ENCODE measurements at places on chromosomes 4 and X. TPM values are rescaled to one million over a fixed set of nuclear protein-coding genes. Genes with fewer than 3 reads are reported as not detected.

EDA2R gene
- total RNA-seq, result 1.7 TPM

RAB9B gene
- 35.8 TPM for total RNA-seq

NAA11 gene
- not detected for total RNA-seq

STEEP1 gene
- 39.8 TPM for total RNA-seq

NXF3 gene
- not detected for total RNA-seq

VCX gene
- total RNA-seq, result not detected

N4BP2 gene
- 25.6 TPM for total RNA-seq

PCYT1B gene
- 13.0 TPM for total RNA-seq

DYNLT3 gene
- total RNA-seq, result 36.6 TPM

SUPT20HL1 gene
- not detected for total RNA-seq

OPHN1 gene
- total RNA-seq, result 52.6 TPM

HS3ST1 gene
- 4.8 TPM for total RNA-seq

TRPC5OS gene
- 0.06 TPM for total RNA-seq

SH3D19 gene
- 40.6 TPM for total RNA-seq

RTL9 gene
- 1.2 TPM for total RNA-seq

PLP1 gene
- 2,816 TPM for total RNA-seq

ENPEP gene
- 5.0 TPM for total RNA-seq

PHKA2 gene
- total RNA-seq, result 16.8 TPM

SERTM2 gene
- 5.1 TPM for total RNA-seq

RTL5 gene
- 8.2 TPM for total RNA-seq

INPP4B gene
- 29.4 TPM for total RNA-seq

FREM3 gene
- total RNA-seq, result 3.0 TPM

GABRB1 gene
- 49.1 TPM for total RNA-seq

SPARCL1 gene
- 1,228 TPM for total RNA-seq

CT55 gene
- total RNA-seq, result 0.10 TPM

TRIM75 gene
- total RNA-seq, result not detected

GLRA2 gene
- 52.1 TPM for total RNA-seq

CNGA1 gene
- 1.1 TPM for total RNA-seq

HOPX gene
- total RNA-seq, result 137 TPM

SUPT20HL2 gene
- total RNA-seq, result 0.06 TPM

WNK3 gene
- 29.5 TPM for total RNA-seq

CETN2 gene
- total RNA-seq, result 34.1 TPM

RPA4 gene
- total RNA-seq, result 0.88 TPM

OCRL gene
- 37.2 TPM for total RNA-seq

CLNK gene
- total RNA-seq, result under 0.01 TPM

NOX1 gene
- not detected for total RNA-seq

PGRMC1 gene
- 250 TPM for total RNA-seq

CXCL6 gene
- total RNA-seq, result 2.9 TPM

ARHGAP6 gene
- total RNA-seq, result 5.8 TPM

MAOB gene
- total RNA-seq, result 20.0 TPM

CFI gene
- 88.3 TPM for total RNA-seq

MAGEB2 gene
- total RNA-seq, result not detected

SATL1 gene
- 1.2 TPM for total RNA-seq

LIAS gene
- total RNA-seq, result 17.2 TPM

ZNF732 gene
- 1.4 TPM for total RNA-seq

RAB33A gene
- total RNA-seq, result 23.6 TPM

CRMP1 gene
- total RNA-seq, result 124 TPM

SSX3 gene
- not detected for total RNA-seq

GAB1 gene
- total RNA-seq, result 73.2 TPM

MAGEB17 gene
- 0.11 TPM for total RNA-seq

NAP1L2 gene
- total RNA-seq, result 57.0 TPM

TMSB15A gene
- 28.5 TPM for total RNA-seq

PCDH10 gene
- 52.2 TPM for total RNA-seq

SLC49A3 gene
- 6.4 TPM for total RNA-seq

DRP2 gene
- total RNA-seq, result 9.8 TPM

TNIP3 gene
- 1.1 TPM for total RNA-seq

SPP1 gene
- 589 TPM for total RNA-seq

HUWE1 gene
- total RNA-seq, result 108 TPM

CSAG3 gene
- not detected for total RNA-seq

CFAP47 gene
- total RNA-seq, result 16.8 TPM
